ENCODE measurements at places on chromosomes 13 and 19.

- DNase-seq: no peak
Measured at GRCh38 chr19:4525563-4526002, 7.3 kb upstream of the PLIN4 start.

GRCh38 chr13:58024103-58024502, 392.6 kb downstream of the PCDH17 start:
- DNase-seq: no peak

GRCh38 chr19:55549500-55550320, 4.4 kb upstream of the SBK3 start:
- peak; percentile 82 for DNase-seq

- peak; percentile 12 for DNase-seq
Measured at GRCh38 chr19:10339380-10339960, at the start of gene ICAM3. Gene ICAM3, minus strand, starts transcription at chr19:10339624. Its CDS starts 10 bp downstream, at chr19:10339614.

- no peak for DNase-seq
Measured at GRCh38 chr13:30871588-30872275, 34.3 kb upstream of the MEDAG start.

DNA sequence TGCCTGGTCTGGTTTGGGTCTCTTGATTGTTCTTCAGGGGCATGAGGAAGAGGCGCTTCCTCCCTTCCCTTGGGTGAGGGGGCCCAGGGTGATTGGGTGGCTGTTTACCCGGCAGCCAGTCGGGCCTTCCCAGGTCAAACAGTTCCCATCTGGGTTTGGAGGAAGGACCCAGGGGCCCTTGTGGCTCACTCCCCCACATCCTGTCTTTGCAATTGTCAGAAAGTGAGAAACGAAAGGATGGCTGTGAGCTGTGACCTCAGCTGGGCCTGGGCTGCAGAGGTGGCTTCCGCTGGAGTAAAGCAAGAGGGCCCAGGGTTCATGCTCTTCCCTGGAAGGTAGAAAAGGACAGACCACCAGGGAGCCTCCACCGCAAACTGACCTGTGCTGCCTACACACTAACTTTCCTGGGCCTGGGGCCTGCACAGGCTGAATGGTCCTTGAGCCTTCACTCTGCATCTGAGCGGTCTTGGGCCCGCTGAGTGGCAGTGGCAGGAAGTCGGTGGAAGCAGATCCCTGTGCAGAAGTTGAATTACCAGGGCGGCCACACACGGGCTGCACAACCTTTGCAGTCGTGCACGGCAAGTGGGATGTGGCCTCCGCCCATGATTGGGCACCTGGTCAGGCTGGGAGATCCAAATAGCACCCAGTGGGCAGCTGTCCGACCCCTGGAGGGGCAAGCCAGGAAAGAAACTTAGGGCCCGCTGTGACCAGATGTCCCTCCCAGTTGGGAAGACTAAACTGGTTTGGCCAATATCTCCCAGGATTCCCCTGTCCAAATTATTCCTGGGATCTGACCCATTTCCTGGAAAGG, 5.3 kb upstream of the CD79A start:
- DNase-seq: no peak

GRCh38 chr13:105937451-105937850, 598.0 kb downstream of the EFNB2 start:
- DNase-seq: peak; percentile 93

- DNase-seq: peak; percentile 88
Measured at GRCh38 chr13:113458253-113459065, 5.2 kb upstream of the ADPRHL1 start.

GRCh38 chr13:75610466-75610865, 25.7 kb upstream of the LMO7 start:
- no peak for DNase-seq

GRCh38 chr19:35754370-35755130, 2.3 kb downstream of the HSPB6 start:
- no peak for DNase-seq

GRCh38 chr13:77831866-77832265, 86.8 kb downstream of the EDNRB start:
- no peak for DNase-seq

DNA sequence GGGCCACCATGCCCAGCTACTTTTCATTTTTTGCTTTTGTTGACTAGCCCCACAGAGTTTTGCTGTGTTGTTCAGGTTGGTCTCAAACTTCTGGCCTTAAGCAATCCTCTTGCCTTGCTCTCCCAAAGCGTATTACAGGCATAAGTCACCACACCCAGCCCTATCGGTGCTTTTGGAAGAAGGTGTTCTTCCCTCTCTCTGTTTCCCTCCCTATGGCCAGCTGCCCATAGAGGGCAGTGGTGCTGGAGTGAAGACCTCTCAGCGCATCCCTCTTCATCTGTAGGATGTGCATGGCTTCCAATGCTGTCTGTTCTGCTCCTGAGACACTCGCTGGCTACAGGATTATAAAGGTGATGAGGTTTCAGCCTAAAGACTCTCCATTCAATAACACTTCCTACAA, 1.3 kb upstream of the CD22 start:
- DNase-seq: peak; percentile 53

GRCh38 chr19:16814526-16815100, 14.6 kb upstream of the SIN3B start:
- DNase-seq: no peak
